ENCODE measurements at places on chromosomes 7 and 10.
A peak's percentile ranks its signal among the peaks of the same experiment; 100 is the strongest.

DNA sequence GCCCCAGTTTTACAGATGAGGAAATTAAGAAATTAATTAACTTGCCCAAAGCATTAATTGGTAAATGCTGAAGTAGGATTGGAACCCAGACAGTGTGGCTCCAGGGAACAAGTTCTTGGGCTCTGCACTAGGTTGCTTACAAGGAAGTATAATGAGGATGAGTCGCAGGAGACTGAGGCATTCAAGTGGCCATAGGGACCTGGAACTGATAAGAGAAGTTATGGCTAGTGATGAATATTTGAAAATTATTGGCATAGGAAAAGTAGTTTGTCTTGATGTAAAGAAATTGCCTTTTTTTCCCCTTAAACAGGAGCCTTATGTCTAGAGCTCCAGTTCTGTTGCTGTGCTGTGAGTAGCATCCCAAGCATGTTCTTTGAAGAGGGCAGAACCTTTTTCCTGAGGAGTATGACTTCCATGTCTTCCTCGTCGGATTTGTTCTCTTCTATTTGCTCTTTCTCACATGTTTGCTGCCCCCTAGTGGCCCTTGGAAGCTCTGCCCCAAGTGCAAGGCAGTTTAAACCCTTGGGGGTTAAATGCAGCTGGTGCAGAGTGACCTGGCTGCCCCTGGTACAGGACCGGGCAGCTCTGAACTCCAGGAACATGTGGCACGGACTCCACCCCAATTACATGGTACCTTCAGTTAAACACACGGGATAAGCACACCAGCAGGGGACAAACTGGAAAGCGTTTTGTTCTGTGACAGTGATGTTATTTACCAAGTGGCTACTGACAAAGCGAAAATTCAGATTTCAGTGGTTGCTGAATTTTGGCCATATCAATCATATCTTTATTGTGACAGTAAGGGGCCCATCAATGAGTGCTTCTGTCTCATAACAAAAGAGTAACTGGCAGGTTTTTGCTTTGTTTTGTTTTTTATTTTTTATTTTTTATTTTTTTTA lies 148.8 kb downstream of the HECW1 start:
- peak; percentile 37 for DNase-seq

DNA sequence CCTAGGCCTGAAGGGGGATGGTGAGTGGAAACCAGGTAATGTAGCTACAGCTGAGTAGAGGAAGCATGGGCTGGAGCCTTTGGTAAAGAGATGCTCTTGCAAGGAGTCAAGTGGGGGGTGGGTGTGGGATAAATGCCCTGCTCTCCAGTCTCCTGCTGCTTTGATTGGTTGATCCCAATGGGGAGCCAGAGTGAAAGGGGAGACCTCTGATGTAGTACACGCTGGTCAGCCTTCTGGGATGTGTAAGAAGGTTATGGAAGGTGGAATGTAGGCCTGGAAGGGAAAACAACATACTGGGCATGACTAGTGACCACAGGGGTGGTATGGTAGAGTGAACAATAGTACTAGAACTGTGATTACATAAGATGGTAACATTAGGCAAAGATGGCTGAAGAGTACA lies 44.3 kb downstream of the TET1 start:
- DNase-seq: no peak

GRCh38 chr7:77353407-77353721 lies 62.8 kb downstream of the GSAP start:
- DNase-seq: no peak

DNA sequence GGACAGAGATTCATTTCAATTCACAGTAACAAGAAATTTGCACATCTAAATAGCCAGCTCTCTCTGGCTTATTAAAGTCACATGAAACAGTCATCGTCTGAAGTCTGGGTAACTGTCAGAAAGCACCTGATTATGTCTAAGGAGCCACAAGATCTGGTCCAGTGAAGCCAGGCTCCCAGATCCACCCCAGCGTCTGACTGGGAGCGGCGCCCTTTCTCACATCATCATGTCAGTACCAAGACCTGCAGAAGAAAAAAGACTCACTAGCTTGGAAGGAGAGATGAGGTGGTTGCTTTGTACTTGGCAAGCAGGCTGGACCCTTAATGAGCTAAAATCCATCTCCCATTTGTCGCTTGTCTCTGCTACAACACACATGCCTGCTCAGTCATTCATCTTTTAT lies 58.4 kb downstream of the VOPP1 start:
- DNase-seq: no peak

- no peak for DNase-seq
These were observed 20.7 kb upstream of the SEC24C start for GRCh38 chr10:73723516-73723915.

GRCh38 chr10:50470798-50471582 lies 152.8 kb downstream of the SGMS1 start:
- peak; percentile 55 for DNase-seq

- no peak for DNase-seq
These were observed 101.2 kb downstream of the MPP7 start for GRCh38 chr10:28201410-28202400.

- no peak for DNase-seq
These were observed 701.2 kb upstream of the IGFBP3 start for GRCh38 chr7:46622251-46622650.

- DNase-seq: no peak
These were observed 128.3 kb upstream of the POT1 start for GRCh38 chr7:125057963-125058362.

All from BJ (cell line).